ENCODE measurements at places on chromosomes 1 and 21.

DNA sequence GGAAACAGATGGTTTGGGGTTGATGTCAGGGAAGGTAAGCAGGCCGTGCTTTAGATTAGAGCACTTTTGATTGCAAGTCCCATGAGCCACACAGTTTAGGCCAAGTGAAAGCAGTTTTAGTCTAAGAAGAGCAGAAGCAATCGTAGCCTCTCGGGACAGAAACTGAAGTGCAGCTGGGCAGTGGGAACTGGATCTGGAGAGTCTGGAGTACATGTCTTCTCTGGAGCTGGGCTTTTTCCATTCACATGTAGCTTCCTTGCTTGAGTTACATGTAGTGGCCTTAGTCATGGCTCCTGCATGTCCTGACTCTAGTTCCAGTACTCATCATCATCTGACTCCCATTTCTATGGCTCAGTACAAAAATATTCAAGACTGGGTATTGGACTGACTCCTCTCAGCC, 16.7 kb downstream of the CAMTA1 start:
- no peak for DNase-seq

DNA sequence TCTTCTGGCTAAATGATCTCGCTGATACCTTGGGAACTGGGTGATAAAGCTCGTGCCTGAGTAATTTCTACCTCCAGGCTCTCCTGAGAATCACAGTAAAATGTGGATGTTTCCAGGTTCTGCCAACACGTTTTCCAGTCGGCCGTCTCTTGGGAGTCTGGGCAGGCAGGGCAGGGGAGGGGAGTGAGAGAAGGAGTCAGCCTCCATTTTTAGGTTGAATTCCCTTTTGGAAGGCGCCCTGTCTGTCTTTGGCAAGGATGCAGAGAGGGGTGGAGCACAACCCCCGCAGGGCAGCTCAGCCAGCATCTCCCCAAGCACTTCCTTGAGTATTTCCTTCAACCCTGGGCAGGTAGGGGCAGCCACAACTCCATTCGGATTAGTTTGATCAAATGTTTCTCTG, 15.5 kb upstream of the ACTRT2 start:
- DNase-seq = no peak

DNA sequence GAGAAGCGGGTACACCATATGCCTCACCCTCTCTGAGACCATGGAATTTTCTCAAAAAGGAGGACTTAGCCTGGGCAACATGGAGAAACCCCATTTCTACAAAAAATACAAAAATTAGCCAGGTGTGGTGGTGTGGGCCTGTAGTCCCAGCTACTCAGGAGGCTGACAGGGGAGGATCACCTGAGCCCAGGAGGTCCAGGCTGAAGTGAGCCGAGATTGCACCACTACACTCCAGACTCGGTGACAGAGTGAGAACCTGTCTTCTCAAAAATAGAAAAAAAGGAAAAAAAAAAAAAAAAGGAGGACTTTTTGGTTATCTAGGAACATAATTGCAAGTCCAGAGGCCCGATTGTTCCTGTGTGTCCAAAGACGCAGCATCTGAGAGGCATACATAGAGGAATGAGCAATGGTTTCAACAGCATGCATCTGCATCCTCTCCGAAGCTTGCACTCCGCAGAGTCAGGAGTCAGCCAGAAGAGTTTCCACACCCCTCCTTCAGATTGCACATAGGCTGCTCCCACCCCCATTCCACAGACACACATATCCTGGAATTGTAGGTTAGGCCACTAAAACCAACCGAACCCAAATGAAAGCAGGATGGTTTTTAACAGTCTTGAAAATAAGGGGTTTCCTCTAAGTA, 2.5 kb upstream of the TBX15 start:
- DNase-seq = no peak

DNA sequence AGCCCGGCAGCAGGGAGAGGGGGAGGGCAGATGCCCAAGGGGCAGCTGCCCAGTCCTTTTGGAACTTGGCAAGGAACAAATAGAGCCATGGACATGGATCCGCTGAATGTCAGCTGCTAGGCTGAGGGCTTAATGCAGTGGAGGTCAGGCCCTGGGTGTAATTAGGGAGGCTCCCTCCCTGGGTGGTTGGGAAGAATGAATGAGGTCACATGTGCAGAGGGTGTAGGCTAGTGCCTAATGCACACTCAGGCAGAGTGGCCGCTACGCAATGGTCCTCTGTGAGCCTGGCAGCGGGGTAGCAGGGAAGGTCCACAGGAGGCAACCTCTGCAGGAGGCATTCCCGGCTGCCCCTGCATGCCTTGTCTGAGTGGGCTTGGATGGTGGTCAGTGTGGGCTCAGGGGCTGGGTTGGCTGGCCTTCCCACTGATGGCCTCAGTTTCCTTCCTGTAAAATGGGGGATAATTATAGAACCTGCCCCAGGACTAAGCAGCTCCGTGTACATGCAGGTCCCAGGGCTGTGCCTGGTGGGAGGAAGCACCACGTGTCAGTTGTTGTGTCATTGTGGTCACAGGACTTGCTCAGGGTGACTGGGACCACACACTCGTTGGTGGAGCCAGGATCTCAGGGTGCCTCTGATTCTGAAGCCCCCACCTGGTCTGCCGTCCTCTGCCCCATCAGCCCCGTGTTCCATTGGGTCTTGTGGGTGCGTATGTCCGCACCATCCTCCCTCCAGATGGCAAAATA, 81.6 kb upstream of the ACTL8 start:
- no peak for DNase-seq
